ENCODE measurements at places on chromosomes 7 and 10.
A peak's percentile ranks its signal among the peaks of the same experiment; 100 is the strongest.

DNA sequence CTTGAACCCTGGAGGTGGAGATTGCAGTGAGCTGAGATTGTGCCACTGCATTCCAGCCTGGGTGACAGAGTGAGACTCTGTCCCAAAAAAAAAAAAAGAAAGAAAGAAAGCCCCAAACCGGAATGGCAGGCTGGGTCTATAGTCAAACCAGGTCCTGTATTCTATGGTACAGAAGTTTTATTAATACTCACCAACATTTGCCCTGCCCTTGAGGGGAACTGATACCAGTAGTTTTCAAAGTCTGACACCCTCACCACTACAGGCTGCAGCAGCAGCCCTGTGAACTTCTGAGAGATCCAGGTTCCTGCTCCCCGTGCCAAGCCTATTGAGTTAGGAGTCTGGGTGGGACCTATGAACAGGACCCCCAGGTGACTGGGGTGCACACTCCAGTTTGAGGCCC is 80.6 kb downstream of the RGS10 start:
- DNase-seq = no peak

DNA sequence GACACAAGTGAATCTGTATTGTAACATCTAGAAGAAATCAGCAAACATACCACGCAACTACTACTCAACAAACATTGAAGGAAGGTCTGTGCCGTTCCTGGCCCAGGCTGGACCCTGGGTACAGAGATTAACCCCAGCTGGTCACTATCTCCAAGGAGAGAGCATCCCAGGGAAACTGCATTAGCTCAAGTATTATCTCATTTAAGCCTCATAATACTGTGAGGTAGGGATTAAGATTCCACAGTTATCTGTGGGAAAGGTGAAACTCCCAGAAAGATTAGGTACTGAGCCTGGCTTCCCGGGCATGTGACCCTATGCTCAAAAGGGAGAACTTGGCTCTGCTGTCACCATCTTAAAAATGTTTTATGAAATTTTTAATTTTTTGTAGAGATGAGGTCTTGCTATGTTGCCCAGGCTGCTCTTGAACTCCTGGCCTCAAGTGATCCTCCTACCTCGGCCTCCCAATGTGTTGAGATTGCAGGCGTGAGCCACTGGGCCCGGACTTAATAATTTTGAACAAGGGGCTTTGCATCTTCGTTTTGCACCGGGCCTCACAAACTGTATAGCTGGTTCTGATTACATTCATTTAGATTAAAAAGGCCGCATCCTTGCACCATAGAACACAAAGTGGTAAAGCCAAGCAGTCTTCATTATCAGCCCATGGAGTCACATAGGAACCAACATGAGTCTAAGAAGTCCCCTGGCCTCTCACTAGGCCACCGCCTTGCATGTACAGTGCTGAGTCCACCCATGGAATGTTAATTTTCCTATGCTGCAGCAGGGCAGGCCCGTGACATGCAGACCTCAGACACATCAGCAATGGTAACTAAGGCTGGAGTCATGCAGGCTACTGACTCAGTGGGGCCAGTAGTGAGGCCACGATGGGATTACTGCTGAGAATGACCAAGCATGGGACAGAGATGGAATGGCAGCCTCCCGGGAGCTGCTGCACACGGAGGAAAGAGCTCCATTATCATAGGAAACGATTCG is 5.5 kb upstream of the CTBP2 start:
- no peak for DNase-seq

DNA sequence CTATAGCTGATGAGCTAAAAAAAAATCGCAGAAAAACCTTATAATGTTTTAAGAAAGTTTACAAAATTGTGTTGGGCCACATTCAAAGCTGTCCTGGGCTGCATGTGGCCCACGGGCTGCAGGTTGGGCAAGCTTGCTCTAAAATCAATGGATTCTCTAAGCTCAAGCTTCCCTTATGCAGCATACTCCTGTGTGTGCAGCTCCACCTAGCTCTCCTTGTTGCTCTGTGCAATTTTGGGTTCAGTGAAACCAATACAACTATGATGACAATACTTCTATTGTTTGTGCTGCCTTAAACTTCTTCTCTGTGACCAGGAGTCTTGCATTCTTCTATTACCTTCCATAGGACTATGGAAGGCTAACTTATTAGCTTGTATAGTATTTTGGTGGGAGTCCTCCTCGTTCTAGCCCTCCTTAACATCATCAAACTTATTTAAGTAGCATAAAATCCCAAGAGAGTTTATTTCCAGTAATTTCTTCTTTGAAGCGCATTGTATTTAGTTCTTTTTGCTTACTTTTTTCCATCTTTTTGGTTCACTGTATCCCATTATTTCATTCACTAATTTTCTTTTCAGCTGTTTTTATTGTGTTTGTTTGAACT is 170.9 kb upstream of the SMIM30 start:
- DNase-seq = peak; percentile 47

DNA sequence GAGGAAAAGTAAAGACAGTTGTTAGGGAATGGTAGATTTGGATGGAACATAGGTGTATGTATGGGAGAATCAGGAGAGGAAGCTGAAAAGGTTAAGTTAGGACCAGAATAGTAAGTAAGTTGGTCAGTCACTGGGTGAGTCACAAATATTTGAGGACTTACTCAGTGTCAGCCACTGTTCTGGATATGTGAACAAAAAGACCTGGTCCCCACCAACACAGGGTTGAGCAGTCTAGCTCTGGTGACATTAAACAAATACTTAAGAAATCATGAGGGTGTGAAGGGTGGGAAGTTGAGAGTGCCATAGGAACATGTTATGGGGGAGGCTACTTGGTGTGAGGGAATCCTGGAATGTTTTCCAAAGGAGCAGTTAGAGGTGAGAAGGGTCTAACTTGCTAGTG is 246.9 kb downstream of the PTEN start:
- no peak for DNase-seq

DNA sequence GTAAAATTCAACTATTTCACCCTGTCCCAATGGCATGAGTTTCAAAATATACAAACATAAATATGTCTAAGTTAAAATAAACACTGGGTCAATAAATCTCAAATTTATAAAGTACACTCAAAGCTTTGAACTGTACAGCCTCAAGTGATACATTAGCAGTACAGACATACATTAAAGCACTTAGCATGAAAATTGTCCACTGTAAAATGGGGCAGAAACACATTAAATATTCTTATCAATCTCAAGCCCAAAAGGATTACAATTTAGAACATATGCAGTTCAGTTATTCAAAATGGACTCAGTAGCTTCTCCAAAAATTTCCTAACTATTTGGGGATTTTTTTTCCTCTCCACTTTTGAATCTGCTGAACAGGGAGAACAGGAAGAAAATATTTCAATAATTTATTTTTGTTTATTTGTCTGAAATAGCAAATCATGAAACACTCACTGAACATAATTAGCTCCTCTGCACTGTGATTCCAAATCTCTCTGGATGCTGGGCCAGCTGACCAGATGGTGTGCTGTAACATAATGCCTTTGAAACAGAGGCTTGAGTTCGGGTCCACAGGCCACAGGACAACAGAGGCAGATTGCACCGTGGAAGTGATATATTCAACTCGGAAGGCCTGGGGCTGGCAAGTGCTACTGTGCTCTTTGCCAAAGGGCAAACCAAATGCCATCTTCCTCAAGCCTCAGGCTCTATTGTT is 248.9 kb upstream of the LRRN3 start:
- DNase-seq = no peak

- DNase-seq = no peak
These were observed 55.4 kb upstream of the KLF14 start for GRCh38 chr7:130789436-130789835.

- no peak for DNase-seq
These were observed 50.5 kb upstream of the HBP1 start for GRCh38 chr7:107118109-107118900.

- DNase-seq = peak; percentile 88
These were observed 10.0 kb upstream of the CHCHD1 start for GRCh38 chr10:73771722-73772280.

GRCh38 chr7:44733708-44734481 is 14.8 kb upstream of the ZMIZ2 start:
- DNase-seq = no peak

GRCh38 chr10:88036126-88036525 is 172.7 kb downstream of the PTEN start:
- DNase-seq = no peak

DNA sequence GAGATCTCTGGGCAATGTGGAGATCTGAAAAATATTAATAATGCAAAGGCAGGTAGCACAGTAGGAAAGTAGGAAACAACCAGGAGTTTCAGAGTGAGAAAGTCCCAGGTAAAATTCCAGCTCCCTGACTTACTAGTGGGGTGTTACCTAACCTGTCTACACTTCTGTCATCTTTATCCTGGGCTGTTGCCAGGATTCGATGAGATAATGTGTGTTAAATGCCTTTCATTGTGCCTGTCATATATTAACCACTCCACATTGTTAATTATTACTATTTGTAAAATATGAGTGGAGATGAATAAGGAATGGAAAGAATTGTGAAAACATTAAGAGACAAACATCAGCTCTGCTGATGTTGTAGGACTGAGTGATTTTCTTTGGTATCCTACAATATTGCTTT is 50.0 kb upstream of the FRMD4A start:
- no peak for DNase-seq

DNA sequence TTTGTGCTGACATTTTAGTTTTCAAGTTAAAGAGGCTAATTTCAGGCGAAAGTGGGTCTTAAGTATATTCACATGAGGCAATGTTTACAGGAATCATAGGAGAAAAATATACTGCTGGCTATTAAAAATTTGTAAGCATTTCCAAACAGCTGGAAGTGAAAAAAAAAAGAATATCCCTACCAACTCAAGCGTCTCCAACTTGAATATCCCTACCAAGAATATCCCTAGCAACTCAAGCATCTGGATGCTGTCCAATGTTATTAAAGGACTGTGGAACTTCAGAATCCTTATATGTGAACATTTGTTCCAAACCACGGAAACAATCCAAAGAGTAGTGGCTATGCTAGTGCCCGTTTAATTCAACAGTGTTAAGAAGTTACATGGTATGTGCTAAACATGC is 1303.0 kb downstream of the GATA3 start:
- DNase-seq = no peak

- DNase-seq = no peak
These were observed 108.4 kb upstream of the UNC5B start for GRCh38 chr10:71103961-71104360.

GRCh38 chr10:3411044-3411443 is 238.5 kb upstream of the PITRM1 start:
- no peak for DNase-seq

DNA sequence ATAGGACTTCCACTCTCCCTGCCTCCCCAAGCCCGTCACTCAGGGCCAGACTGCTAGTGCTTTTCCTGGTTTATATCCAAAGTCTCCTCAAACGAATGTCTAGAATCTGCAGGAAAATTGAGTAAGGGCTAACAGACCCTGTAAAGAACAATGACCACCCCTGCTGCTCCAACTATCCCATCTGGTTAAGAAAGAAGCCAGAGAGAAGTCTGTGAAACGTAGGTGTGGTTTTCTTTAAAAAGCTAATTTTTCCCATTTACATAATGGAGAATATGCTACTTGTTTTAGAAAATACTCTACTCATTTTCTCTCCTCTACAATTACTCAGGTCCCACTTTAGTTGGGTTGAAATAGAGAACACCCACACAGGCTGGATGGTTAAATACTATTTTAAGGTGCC is 72.5 kb downstream of the FAM13C start:
- no peak for DNase-seq

GRCh38 chr7:19972876-19973275 is 199.5 kb upstream of the TMEM196 start:
- no peak for DNase-seq

GRCh38 chr10:69974551-69975155 is 78.0 kb upstream of the MACROH2A2 start:
- no peak for DNase-seq

- DNase-seq = no peak
These were observed 223.1 kb downstream of the CUX1 start for GRCh38 chr7:102040569-102040968.

GRCh38 chr10:92753865-92754264 is 64.1 kb downstream of the HHEX start:
- DNase-seq = no peak
